ENCODE measurements at places on chromosomes 6 and 20.

GRCh38 chr6:1738558-1739081 is 128.9 kb downstream of the FOXC1 start:
- DNase-seq: no peak

DNA sequence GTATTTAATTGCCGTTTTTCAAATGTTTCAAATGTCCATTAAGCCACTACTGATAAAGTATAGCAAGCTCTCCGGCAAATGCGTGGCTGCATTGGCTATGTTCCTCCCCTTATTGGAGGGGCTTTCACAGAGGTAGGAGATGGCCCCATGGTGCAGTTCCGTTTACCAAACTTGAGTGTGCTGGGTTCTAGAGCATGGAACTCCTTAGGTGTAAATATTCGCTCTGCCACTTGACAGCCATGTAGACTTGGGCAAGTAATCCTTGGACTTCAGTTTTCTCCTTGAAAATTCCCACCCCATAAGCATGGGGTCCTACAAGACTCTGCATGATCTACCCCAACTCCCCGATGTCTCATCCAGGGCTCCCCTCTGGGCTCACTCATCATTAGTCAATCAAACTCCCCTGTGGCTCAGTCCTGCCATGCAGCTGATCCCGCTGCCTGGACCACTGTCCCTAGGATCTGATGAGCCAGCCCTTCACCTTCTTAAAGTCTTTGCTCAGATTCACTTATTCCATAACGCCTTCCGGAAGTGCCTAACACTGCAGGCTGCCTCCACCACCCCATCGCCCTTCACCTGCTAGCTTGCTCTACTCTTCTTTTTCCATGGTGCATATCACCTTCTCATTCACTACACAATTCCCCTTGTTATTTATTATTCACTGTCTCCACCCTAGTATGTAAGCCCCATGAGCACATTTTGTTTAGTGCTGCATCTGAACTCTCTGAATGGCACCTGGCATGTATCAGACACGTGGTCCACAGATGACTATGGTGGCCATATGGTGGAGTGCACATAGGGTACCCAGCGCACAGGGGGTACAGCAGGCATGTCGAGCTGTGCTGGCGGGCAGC is 18.8 kb downstream of the PRR18 start:
- DNase-seq: no peak

GRCh38 chr6:11242711-11243110 is 10.2 kb upstream of the NEDD9 start:
- DNase-seq: no peak

GRCh38 chr6:69294407-69294806 is 502.4 kb downstream of the LMBRD1 start:
- no peak for DNase-seq

DNA sequence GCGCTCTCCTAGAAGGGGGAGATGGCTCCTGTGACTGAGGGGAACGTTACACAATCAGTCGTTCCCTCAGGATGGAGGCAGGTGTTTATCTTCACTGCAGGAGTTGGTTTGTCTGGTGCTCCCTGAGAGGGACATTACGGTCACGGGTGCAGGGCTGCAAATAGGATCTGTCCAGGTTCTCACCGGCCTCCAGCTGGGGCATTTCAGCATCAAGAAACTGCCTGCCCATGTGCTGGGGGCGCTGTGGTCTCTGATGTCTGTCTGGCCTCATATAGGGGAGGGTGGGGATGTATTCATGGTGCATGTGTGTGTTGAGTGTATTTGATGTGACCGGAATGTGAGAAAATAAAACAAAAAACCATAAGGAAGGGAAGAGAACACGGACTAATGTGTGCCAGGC is 77.1 kb downstream of the TBC1D7 start:
- DNase-seq: no peak

GRCh38 chr6:145204301-145204700 is 531.0 kb downstream of the EPM2A start:
- no peak for DNase-seq

DNA sequence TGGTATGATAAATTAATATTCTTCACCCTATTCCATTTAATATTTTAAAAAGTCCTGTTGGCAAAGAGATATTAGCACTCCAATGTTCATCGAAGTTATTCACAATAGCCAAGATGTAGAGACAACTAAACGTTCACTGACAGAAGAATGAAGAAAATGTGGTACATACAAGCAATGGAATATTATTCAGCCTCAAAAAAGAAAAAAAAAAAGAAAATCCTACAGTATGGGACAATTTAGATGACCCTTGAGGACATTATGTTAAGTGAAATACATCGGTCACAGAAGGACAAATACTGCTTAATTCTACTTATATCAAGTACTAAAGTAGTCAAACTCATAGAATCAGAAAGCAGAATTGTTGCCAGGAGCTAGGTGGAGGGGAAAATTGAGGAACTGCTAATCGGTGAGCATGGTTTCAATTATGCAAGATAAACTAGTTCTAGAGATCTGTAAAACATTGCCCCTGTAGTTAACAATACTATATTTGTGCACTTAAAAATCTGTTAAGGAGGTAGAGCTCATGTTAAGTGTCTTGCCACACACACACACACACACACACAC is 4.7 kb downstream of the GCLC start:
- DNase-seq: no peak

GRCh38 chr6:48116699-48117645 is 6.0 kb upstream of the PTCHD4 start:
- DNase-seq: no peak

GRCh38 chr6:72758901-72759300 is 137.0 kb downstream of the KCNQ5 start:
- DNase-seq: no peak
